ENCODE measurements at places on chromosomes 6 and 20. TPM values are rescaled to one million over a fixed set of nuclear protein-coding genes. Genes with fewer than 3 reads are reported as not detected.

DNA sequence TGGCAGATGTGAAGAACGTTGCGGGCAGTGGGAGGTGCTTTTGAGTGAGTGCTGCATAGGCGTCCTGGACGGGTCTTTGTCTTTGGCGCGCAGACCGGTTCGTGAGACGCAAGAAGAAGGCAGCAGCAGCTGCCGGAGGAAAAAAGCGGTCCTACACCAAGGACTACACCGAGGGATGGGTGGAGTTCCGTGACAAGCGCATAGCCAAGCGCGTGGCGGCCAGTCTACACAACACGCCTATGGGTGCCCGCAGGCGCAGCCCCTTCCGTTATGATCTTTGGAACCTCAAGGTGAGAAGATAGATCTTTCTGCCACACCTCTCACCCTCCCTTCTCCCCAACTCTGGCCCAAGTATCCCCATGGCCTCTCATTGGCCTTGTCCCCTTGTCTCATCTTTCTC, 1.1 kb downstream of the ABT1 start:
- no peak for DNase-seq

IL17F gene
- total RNA-seq = not detected

AIF1 gene
- 22.1 TPM for total RNA-seq

AGPAT4 gene
- 2.4 TPM for total RNA-seq

GRCh38 chr6:80165143-80165542, 58.7 kb downstream of the BCKDHB start:
- DNase-seq = no peak

SLC17A1 gene
- not detected for total RNA-seq

All from Right ventricle myocardium inferior (tissue), 1 donor.